WERI-Rb-1 (cell line): ENCODE measurements at places on chromosomes 12 and 14.

DNA sequence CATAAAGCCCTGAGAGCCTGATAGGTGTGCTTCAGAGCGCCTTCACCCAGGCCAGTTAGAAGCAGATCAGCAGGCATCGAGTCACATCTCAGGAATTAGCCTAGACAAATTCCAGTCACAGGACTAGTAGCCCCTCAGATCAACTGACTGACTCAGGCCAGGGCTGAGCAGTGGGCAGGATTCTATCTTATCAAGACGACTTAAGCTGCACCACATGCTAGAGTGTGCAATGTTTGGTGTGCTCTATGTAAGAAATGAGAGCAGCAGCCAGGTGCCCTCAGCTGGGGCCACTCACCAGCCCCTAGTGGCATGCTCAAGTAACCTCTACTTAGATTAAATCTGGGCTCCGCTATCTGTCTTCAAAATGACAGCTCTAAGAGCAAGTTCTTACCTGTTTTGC is 19.7 kb upstream of the NGB start:
- peak; percentile 43 for DNase-seq

DNA sequence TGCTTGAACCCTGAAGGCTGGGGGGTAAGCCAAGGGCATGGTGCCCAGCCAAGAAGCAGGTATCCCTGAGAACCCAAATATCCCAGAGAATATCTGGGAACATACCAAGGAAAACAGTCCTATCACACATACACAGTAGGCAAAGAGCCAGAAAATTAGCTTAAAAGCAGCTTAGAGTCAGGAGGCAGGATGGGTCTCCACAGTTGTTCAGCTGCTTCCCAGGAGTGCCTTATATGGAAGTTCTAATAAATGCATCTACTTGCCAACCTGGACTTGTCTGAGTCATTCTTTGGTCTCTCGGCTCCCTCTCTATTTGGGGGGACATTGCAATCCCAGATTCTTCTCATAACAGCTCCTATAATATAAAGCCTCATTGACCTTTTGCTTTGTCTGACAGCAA is 9.0 kb upstream of the GPR135 start:
- DNase-seq: no peak

DNA sequence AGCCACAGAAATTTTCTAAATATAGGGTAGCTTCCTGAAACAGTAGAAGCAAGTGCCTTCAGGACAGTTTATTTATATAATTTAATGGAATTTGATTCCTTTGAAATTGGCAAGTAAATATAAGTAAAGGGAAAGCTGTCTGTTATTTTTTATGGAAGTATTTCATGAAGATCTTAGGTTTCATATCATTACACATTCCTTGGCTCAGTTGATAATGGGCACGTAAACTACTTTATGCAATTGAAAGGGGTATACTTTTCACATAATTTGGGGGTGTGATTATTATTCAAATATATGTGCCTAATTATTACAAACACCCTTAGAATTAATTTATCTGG is 71.1 kb upstream of the RAP1B start:
- no peak for DNase-seq

DNA sequence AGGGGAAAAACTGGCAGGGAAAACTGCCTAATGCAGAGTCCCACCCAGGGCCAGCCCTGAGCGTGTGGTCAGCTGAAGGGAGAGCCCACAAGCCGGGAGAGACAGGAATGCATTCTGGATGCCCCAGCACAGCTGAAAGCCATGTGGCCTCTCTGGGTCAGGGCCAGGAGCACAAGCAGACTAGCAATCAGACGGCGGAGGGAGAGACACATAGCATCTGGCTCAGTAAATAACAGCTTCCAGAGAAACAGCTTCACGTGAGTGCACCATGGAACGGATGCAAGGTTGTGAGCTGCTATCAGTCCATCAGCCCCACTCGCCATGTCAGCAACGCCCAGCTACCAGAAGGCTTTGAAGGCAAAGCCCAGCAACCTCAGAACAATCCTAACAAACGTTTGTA is 28.2 kb upstream of the TMEM106C start:
- DNase-seq: no peak

GRCh38 chr12:131753005-131753404 is 42.1 kb downstream of the SFSWAP start:
- DNase-seq: no peak

DNA sequence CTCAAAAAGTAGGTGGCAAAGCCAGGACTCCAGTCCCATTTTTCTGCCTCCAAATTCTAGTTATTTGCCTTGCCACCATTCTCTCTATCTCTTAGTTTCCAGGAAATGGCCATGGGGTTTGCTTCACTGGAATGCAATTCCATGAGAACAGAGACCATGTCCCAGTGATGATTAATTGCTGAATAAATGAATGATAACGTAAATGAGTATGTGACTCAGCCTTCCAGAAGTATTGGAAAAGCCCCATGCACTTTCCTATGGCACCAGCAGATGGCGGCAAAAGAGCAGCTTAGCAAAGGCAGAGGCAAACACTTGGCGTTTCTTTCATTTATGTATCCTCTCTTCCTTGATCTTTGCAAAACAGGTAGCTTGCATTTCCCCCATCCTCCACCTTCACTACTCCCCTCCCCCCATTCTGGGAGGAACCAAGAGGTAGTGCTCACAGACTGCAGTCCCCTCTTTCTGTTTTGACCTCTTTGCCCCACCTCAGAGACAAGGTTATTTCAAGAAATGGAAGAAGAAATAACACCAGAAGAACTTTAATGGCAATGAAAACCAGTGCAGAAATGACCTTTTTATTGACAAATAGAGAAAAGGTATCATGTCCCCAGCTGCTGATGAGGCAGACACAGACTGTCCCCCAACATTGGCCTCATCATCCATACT is 21.3 kb downstream of the TBX3 start:
- DNase-seq: peak; percentile 64

DNA sequence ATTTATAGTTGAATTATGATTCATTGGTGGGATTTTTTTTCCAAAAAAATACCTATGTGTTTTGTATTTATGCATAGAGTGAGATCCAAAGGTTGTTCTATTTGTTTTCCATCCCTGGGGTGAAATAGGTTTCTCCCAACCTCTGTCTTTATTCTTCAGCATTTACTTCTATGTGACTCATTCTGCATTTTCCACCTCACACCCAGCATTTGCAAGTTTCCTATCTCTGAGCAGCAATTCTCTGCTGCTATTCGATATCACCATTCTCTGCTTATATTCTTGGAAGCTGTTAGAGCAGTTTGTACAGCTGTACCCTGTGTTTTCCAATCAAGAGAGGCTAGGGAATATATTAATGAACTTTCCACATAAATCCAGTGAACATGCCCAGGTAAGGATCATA is 538.9 kb downstream of the SNAPC1 start:
- DNase-seq: no peak

DNA sequence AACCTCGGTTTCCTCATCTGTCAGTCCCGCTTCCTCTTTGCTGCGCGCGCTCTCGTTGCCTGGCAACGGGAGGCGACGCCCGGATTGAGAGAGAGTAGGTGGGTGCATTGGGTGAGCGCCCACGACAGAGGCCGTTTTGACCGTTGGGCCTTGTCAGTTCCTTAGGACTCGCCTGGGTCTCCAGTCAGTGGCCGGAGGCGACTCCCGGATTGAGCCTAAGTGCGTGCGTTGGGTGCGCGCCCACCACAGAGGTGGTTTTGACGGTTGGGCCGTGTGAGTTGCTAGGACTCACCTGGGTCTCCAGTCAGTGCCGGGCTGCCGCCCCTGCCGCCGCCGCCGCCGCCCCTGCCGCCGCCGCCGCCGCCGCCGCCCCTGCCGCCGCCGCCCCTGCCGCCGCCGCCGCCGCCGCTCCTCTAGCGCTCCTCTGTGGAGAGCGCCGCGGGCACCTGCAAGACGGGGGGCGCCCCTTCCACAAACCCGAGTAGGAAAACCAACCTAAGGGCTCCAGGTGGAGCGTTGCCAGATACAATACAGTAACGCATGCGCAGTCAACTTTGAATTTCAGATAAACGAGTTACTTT is 37.2 kb downstream of the APOBEC1 start:
- DNase-seq: no peak

DNA sequence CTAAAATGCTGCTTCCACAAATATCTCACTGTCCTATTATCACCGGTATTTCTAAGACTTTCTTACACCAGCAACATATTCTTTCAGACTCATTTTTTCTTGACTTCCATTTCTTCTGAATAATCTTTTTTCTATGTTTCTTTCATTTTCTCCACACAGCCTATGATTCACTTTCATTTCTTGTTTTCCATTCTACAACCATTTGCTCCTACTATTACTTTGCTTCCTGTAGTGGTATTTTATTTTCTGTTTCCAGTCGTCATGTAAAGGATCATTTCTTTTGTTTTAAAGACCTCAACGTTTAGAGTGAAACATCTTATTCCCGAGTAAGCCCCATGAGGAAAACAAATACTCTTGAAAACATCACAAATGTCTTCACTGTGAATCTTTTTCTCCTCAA is 182.2 kb upstream of the MDGA2 start:
- DNase-seq: no peak

DNA sequence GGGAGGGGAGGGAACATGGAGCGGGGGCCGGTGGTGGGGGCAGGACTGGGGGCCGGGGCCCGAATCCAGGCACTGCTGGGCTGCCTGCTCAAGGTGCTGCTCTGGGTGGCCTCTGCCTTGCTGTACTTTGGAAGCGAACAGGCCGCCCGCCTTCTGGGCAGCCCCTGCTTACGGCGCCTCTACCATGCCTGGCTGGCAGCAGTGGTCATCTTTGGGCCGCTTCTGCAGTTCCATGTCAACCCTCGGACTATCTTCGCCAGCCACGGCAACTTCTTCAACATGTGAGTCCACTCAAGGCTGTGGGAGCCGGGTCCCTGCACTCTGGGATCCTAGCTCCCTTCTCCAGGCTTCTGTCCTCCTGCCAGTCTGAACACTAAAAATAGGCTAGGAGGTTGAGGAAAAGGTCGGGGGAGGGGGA is 1.1 kb downstream of the FITM1 start:
- DNase-seq: no peak

- no peak for DNase-seq
Observed at GRCh38 chr12:128078301-128078971, 188.5 kb upstream of the TMEM132C start.

GRCh38 chr12:56521590-56522371 is at the start of gene RBMS2:
Gene RBMS2 (plus strand): TSS chr12:56521820. CDS start chr12:56522024, 204 bp downstream.
- peak; percentile 80 for DNase-seq

- DNase-seq: no peak
Observed at GRCh38 chr14:66476964-66477363, 9.2 kb upstream of the CCDC196 start.

- no peak for DNase-seq
Observed at GRCh38 chr14:29799464-29800095, 128.1 kb downstream of the PRKD1 start.

DNA sequence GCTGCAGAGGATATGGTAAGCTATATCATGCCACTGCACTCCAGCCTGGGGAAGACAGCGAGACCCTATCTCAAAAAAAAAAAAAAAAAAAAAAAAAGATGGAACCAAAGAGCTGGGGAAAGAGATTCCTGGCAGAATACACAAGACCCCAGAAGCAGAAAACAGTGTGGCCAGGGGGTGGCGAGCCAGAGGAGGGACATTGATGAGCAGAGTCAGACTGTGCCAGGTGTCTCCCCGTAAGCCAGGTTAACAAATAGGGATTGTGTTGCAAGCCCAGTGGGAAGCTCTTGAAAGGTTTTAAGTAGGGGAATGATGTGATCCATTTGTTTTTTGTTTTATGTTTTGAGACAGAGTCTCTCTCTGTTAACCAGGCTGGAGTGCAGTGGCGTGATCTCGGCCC is 56.1 kb downstream of the FIGNL2 start:
- DNase-seq: no peak

DNA sequence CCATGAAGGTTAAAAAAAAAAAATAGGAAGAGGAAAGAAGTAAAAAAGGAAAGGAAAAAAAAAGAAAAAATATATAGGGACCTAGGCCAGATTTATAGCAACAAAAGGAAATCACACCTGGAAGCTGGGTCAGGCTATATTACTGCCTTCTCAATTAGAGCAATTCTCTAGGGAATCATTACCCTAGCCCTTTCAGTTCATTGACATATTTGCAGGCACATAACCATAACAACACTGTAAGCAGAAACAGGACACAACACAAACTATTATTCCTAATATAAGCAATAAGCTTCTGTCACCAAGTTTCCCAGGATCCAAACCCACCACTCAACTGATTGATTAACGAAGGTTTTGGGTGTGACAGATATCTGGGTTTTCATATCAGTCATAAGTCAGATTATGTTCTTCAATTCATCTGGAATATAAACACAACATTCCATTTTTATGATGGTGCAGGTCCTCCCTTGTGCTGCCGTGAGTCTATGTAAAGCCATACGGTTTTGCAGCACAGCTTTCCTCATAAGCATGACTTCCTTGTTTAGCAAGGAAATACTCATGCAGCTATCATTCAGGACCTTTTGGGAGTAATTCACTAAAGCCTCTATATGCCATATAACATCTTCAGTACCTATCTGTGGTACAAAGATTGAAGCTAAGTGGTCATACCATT is 4.2 kb downstream of the PCNX4 start:
- DNase-seq: no peak

GRCh38 chr14:35988972-35989690 is 163.0 kb downstream of the BRMS1L start:
- no peak for DNase-seq

DNA sequence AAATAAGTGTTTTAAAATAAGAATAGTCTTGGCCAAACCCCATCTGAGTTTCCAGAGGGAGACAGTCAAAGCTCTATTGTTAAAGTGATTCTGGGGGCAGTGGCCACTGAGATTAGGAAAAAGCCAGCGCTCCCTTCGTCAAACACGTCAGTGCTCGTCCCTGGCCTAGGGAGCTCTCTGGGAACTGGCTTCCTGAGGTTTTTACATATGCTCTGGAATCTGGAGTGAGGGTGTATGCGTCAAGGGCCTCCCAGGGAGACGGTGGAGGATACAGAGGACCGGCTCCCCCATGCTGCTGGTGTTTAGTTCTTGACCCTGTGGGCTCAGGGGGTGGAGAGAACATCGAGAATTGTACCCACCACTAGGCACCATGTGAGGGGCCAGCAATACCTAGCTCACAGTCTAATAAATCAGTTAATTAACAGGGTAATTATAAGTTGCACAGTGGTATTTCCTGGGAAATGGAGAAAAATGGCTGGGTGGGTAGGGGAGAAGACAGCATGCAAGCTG is 87.0 kb downstream of the SLC25A47 start:
- DNase-seq: no peak

GRCh38 chr14:74324931-74325361 is 22.2 kb upstream of the ABCD4 start:
- no peak for DNase-seq

GRCh38 chr12:116713527-116713926 is 24.3 kb downstream of the SPRING1 start:
- DNase-seq: no peak

GRCh38 chr14:56136571-56137452 is 18.6 kb downstream of the PELI2 start:
- no peak for DNase-seq

- peak; percentile 81 for DNase-seq
Observed at GRCh38 chr14:103910262-103910935, 17.9 kb upstream of the TDRD9 start.

DNA sequence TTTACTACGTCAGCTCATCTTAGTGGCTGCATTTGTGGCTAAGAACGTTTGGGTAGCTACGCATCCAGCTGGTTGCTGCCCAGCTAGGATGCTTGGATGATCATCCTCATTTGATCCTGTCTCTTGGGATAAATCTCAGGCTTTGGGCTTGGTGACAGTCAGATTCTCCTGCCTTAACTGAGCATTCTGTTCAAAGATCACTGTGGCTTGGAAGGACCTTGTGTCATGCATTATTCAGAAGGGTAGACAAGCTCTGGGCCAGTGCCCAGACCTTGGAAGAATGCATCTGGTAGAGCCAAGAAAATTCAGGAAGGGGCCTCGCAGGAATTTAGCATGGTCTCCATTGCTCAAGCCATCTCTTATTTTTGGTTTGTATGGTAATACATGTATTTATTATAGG is 188.4 kb downstream of the NRXN3 start:
- DNase-seq: no peak

GRCh38 chr12:124538194-124539082 is 29.0 kb downstream of the NCOR2 start:
- no peak for DNase-seq
